Natural killer cell treated with Interleukin-12 subunit alpha and Interleukin-12 subunit beta and Interleukin-15 and Interleukin-18, amount 100 ng/mL, for 72 hours (primary cell): ENCODE measurements at places on chromosomes 3 and 15.
A peak's percentile ranks its signal among the peaks of the same experiment; 100 is the strongest.

DNA sequence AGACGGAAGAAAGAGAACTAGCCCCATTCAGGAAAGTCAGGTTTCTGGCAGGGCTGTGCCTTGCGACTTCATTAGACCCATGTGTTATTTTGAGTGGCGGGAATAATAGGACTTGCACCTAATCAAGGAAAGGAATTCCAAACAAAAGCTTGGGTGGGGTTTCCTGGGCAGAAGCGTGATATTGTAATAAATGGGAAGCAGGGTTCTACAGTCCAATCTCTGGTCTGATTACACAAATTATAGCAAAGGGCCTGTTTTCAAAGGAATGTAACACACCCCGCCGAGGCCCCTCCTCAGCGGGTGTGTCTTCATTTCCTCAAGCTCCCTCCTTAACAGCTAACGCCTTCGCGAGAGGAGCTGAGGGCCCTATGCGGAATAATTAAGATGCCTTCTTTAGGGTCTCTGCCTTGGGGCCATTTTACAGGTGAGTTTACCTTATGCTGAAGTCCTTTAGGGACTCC is 396.0 kb upstream of the C2CD4B start:
- DNase-seq = no peak

DNA sequence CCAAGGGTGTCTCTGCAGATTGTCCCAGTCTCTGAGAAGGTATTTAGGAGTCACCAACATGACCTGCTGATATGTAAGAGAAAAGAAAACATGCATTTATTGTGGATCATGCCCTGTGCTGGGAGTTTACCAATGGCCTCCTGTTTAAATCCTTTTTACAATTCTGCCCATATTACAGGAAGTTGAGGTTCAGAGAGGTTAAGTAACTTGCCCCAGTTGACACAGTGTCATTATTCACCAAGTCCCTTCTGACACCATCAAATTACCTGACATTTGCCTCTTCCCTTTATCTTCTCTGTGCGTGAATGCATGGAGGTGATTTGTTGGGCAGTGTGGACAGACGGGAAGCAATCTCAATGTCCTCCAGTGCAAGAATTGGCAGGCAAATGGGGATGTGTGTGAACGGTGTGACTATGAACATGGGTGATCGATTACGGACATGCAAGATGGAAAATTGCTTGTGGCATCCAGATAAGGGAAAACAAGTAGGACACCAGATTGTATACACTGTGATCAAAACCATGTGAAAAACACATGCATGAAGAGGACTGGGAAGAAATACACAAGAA is 27.3 kb downstream of the ZNF710 start:
- no peak for DNase-seq

DNA sequence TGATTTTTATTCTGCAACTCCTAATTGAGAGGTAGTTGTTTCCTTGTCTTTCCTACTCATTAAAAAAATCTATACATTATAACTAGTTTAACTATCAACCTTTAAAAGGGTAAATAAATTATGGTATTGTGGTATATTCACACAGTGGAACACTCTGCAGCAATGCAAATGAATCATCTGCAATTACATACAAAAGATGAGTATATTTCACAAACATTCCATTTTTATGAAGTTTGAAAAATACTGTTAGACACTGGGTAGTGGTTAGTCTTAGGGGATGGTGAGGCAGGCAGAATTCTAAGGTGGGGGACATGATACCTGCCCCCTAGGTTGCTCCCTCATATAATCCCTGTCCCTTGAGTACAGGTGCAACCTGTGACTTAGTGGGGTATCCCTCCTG is 44.0 kb upstream of the MAGI1 start:
- DNase-seq = no peak

DNA sequence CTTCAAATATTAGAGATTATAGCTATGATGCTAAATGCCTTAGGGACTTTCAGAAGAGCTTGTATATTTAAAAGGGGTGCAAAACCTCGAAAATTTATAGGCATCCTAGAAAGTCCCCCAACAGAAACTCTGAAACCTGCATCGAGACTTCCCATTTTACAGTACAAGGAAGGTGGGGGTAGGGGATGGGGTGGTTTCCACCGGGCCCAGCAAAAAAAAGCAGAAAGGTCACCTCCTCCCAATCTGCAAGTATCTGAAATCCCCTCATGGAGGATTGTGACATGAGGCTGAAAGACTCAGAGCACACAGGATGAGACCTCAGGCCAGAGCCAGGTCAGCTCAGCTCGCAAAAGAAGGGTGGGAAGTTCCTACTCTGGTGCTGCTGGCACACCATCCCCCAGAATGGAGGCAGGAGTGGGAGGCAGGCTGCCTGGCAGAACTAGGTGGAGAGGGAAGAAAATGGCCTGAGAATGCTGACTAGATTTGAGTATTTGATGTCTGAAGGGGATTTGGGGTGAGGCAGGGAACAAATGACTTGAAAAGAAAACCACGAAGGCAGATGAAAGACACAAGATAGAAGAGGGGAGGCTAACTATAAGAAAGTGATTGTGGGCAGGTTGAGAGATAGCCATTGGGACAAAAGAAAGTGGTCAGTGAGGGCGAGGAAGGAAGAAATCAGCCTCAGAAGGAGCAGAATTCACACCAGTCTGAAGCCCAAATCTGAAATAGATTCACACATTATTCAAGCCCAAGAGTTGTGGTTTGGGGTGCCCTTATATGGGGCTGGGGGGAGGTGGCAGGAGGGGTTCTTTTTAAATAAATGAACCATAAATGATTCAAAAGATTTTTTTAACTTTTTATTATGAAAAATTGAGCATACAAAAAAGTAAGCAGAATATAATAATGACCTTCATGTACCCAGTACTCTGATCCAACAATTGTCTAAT is 22.5 kb upstream of the TSC22D2 start:
- peak; percentile 71 for DNase-seq

- no peak for DNase-seq
These were observed 56.3 kb upstream of the SEC13 start for GRCh38 chr3:10377148-10377725.

- no peak for DNase-seq
These were observed 54.0 kb upstream of the EIF5A2 start for GRCh38 chr3:170962411-170962810.

GRCh38 chr3:10192953-10193691 is 28.4 kb downstream of the IRAK2 start:
- no peak for DNase-seq

DNA sequence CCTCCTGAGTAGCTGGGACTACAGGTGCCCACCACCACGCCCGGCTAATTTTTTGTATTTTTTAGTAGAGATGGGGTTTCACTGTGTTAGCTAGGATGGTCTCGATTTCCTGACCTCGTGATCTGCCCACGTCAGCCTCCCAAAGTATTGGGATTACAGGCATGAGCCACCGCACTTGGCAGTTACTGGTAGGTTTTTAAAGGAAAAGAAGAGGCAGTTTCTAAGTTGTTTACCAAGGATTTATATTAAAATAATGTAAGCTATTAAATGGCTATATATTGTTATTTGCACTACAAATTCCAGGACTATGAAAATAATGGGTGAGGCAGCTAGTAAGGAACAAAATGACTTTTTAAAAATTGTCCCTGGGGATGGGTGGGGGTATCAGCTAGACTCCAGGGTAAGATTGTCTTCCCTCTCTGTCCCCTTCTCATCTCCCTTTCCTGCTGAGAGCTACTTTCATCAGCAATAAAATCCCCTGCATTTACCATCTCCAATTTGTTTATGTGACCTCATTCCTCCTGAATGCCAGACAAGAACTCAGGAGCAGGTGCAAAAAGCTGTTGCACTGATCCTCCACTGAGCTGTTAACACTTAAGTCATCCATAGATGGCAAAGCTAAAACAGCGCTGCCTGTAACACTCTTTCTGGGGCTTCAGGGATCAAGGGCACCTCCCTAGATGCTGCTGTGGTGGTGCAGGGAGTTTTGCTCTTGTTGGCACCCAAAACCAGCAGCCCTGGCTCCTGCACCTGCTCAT is 165.2 kb downstream of the ZPLD1 start:
- no peak for DNase-seq

- no peak for DNase-seq
These were observed 408.4 kb downstream of the NAALADL2 start for GRCh38 chr3:175267561-175267960.

- no peak for DNase-seq
These were observed 151.0 kb downstream of the TJP1 start for GRCh38 chr15:29670998-29671981.

DNA sequence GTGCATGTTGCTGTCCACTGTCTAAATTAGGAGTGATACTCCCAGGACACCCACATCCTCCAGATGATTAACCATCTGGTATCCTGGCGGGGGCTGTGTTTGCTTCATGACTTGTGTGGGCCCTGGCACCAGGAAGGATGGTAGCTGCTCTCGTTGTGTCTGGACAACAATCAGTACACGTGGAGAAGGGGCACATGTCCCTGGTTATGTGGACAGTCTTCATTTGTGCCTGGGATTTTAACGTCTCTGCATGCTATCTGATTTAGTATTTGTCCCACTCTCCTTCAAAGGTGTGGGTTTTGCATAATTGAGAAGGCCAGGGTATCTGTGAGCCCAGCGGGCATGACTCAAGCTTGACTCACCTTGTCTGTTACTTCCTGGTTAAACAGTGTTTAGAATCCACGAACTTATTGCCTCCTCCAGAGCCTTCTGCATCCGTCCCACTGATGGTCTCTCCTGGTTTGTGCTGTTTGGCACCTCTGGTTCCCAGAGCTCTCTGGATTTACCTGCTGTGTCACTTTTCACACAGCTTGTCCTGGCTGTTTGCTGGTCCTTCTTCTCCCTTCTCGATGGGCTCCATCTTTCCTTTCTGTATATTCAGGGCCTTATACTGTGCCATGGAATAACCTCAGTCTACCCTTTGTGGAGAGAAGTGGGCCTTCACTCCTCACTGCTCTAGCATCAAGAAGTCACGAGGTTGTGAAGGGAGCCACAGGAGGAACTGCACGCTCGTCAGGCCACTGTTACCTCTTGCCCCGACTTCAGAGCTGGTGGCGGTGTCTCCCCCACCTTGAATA is 32.5 kb downstream of the ARNT2 start:
- no peak for DNase-seq

- DNase-seq = no peak
These were observed 10.8 kb upstream of the LRRC2 start for GRCh38 chr3:46576879-46577278.

DNA sequence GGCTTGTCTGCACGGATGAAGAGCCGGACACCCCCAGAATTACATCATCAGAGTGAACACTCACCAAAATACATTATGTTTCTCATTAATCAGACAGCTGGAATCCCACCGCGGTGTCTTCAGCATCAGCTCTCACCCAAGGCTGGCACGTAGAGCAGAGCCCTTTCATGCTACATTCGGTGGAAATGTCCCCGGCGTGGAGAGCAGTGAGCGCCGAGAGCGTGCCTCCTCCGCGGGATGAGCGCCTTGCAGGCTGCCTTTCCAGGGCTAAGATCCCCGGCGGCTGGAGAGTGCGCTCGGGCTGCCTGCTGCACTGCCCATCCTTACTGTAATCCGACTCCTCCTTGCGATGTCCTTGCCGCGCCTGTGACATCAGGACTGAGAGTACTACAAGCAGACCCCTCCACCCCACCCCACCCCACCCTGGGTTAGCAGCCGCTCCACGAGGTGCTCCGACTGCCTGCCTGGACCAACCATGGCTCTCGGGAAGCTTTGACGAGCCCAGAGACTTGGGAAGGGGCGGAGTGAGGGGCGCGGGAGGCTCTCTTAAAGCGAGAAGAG is at the start of gene ZNF385D:
ZNF385D (minus strand) TSS at position 380 of the 561 bp plus-strand sequence; CDS start at position 86, 294 bp downstream.
- no peak for DNase-seq

- DNase-seq = no peak
These were observed 13.9 kb downstream of the PLXND1 start for GRCh38 chr3:129592381-129593131.

DNA sequence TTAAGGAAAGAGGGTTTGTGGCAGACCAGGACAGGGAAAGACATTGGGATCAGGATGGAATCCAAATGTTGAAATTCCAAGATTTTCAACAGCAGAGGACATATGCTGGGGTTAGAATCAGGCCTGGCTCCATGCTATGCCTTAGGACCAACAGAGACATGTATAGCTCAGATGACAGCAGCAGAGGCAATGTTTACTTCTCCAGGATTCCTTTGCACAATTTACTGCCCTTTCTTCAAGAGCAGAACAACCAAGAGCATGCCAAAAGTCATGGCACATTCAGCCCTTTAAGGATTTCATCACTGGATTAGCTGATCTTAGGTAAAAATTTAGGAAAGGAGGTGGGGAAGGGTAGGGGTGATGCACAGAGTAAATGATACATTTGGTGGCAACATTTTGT is 69.6 kb upstream of the GSK3B start:
- no peak for DNase-seq

GRCh38 chr15:48370460-48370859 is 39.2 kb downstream of the DUT start:
- DNase-seq = no peak

DNA sequence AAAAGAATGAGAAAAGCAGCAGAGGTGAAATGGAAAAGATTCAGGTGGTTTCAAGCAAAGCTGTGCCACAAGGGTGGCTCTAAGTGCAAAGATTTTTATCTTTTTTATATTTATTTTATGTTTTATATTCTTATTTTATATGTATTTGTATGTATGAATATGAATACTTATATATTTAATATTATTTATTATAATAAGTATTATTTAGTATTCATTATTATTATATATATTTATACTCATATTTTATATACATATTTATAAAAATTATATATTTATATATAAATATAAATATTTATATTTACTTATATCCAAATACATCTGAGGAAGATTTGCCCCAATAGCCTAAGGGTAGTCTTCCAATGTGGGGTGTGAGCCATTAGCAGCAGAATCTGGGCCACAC is 1002.0 kb downstream of the CADM2 start:
- DNase-seq = no peak

- DNase-seq = peak; percentile 74
These were observed 33.5 kb downstream of the ZBTB38 start for GRCh38 chr3:141401573-141402475.

DNA sequence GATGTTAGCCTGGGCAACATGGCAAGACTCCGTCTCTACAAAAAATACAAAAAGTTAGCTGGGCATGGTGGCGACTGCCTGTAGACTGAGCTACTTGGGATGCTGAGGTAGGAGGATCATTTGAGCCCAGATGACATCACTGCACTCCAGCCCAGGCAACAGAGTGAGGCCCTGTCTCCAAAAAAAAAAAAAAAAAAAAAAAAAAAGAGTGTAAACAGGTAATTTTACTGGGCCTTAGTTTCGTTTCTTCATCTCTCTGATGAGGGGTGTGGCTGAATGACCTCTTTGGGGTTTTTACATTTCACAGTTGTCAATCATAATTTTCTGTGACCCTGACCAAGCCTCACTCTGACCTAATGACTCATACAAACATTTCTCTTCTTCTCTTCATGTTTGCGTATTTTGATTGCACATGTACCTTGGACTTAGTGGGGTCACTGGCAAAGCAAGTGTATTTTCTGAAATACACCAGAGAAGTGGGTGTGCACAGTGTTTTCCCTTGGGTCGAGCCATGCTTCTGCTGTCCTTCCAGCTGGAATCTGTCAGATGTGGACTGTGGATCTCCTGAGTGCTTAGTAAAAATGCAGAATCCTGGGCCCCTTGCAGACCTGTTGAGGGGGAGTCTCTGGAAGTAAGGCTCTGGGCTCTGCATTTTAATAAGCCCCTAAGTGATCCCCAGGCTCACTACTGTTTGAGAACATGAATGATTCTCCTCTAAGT is 140.5 kb downstream of the FNDC3B start:
- DNase-seq = no peak

GRCh38 chr15:39140060-39140604 is 440.7 kb upstream of the THBS1 start:
- no peak for DNase-seq
